ENCODE measurements at places on chromosomes 4 and X.

- no peak for DNase-seq
These were observed 177.2 kb downstream of the GABRG1 start for GRCh38 chr4:45946699-45947098.

DNA sequence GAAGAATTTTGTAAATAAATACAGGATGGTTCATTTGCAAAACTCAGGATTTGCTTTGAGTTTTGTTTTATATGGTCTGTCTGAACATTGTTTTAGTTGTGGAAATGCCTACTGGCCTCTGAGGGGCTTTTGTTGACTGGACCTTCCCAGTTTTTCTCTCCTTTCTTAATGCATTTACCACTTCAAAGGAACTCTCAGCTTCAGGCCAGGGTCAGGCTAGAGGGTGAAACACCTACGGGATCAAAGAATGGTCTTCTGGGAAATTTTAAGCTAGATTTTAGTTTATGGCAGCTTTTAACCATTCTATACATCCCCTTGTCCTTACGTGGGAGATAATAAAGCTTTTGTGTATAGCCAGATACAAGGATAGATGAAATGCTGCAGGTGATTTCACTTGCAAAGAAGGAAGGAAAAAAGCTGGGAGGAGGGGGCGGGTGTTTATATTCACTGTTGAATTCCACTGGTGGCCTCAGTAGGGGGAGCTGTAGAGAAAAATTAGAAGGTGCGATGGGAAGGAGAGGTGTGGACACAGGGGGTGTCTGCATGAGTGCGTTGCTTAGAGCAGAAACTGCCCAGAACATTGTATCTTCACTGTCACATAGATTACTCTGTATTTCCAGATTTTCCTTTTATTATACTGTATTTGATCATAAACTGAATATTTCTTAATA lies 151.8 kb downstream of the TSPAN5 start:
- no peak for DNase-seq

DNA sequence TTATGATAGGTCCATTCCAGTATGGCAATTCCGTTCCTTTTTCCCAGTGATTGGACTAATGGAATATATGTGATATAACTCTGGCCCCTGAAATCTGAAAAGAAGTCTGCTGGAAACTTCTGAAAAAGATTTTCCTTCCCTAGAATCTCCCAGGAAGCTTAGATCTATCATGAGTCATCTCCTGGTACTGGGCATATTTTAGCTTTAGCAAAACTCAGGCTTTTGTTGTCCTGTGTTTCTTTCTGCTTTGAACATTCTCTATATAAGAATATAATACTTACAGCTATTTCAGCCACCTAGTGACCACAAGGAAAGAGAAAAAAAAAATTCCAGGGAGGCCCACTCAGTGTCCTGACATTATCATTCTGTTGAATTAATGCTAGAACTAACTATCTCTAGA lies 597.2 kb upstream of the GRIA3 start:
- DNase-seq, result no peak

DNA sequence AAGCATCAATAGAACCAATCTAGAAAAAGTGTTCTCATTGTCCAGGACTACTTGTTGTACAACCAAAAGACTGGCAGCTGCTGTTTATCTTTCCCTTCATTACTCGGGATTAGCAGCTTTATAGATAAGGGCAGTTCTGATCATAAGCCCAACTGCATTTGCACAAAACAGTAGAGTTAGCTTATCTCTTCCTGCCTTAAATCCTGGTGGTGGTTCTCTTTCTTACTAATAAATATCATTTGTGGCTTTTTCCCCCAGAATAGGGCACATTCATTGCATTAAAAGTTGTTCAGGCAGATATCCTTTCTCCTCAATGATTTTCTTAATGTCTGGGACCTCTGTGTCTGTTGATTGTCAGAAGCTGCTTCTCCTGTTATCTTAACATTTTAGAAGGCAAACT lies 20.2 kb upstream of the RRAGB start:
- no peak for DNase-seq

DNA sequence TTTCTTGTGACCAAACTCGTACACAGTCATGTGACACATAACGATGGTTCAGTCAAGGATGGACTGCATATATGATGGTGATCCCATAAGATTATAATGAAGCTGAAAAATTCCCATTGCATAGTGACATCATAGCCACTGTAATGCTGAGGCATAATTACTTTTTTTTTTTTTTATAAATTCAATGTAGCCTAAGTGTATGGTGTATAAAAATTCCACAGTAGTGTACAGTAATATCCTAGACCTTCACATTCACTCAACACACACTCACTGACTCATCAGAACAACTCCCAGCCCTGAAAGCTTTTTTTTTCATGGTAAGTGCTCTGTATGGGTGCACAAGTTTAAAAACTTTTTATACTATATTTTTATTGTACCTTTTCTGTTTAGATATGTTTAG lies 105.0 kb downstream of the AREG start:
- no peak for DNase-seq

GRCh38 chr4:118335324-118335723 lies 17.5 kb downstream of the PRSS12 start:
- no peak for DNase-seq

- no peak for DNase-seq
These were observed 333.8 kb downstream of the DMD start for GRCh38 chrX:32877592-32877991.

DNA sequence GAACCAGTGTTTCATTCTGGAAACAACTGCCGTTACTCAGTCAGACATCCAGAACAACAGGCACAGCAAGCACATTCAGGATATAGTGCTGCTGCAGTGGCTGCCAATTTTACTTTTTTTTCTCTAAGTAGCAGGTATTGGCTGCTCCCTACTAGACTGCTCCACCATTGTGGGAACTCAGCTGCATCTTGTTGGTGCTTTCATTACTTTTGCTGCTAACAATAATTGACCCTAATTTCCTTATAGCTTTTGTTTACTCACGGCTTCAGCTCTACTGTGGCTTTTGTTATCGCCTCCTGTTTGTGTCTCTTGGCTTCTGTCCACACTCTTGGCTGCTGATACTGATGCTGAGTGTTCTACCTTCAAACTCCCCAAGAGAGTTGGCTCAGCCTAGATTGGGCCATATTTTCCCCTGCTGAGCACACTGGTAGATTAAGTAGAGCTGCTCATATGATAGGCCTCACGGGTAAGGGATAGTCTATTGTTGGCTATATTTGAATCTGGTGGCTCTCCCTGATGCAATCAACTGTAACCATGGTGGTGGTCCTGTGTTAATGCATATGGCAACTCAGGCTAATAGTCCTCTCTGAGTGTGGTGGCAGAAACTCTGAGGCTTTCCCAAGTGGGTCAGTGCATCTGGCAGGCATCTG lies 44.5 kb upstream of the IL2 start:
- no peak for DNase-seq

DNA sequence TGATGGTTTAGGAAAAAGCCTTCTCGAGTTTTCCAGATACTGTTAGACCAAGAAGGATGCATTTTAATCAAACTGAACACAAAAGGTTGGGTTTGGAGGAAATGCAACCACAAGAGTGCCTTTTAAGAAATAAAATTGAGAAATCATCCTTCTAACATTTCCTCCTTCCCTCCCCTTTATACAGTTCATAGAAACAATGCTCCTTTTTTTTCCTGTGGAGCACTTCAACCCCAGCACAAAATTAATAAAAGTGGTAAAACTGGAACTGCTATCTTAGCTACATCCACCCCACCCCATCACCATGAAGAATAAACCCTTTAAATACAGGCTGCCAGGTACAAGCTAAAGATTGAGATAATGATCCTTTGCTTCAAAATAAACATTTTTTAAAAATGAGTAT lies 211.1 kb downstream of the RELL1 start:
- no peak for DNase-seq

- no peak for DNase-seq
These were observed 10.2 kb downstream of the CC2D2A start for GRCh38 chr4:15479913-15480185.

- no peak for DNase-seq
These were observed 646.9 kb downstream of the STPG2 start for GRCh38 chr4:97496298-97496873.

DNA sequence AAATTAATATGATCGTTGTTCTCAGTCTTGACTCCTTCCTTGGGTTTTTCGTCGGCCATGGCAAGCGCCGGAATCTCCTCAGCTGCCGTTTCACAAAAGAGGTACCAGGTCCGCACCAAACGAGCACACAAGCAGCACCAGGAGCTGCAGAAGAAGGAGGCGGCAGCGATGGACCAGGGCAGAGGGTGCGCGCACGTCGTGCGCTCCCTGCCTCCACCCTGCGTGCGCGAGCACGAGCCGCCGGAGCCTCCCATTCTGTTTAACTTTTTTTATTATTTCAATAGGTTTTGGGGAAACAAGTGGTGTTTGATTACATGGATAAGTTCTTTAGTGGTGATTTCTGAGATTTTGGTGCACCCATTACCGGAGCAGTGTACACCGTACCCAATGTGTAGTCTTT lies 158.2 kb downstream of the PLS3 start:
- DNase-seq, result no peak

- no peak for DNase-seq
These were observed 6.2 kb upstream of the AFAP1 start for GRCh38 chr4:7945709-7946380.

GRCh38 chr4:100483796-100484195 lies 34.0 kb downstream of the EMCN start:
- no peak for DNase-seq

- no peak for DNase-seq
These were observed 87.4 kb upstream of the CT45A1 start for GRCh38 chrX:135625995-135626394.

- no peak for DNase-seq
These were observed 37.6 kb downstream of the EFHC2 start for GRCh38 chrX:44305921-44306320.

- no peak for DNase-seq
These were observed 452.7 kb downstream of the NLGN4X start for GRCh38 chrX:5775846-5776430.

DNA sequence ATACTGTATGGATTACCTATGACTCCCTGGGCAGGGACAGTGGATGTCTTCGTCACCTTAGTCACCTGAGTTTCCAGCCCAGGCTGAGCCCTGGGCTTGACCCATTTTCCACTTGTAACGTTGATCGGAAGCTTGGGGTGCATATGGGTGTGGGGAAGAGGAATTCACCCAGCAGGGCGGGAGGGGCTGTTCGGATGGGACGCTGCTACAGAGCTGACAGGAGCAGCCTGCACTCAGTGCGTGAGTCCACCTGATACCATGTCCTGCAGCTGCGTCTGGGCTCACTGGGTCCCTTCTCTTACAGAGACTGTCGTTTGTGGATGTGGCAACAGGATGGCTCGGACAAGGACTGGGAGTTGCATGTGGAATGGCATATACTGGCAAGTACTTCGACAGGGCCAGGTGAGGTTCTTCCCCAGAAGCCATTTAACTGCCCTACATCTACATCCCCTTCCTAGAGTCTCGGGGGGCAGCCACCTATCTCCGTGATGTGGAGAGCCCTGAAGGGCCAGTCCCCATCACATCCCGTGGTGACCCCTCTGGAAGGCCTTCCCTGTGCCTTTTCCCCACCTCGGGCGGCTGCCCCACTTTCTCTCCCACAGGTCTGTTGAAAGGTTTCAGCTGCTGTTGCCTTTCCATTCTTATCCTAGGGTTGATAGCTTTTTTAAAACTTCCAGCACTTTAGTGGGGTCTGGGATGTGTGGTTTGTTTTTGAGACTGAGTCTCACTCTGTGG lies 13.6 kb downstream of the TKTL1 start:
- no peak for DNase-seq

DNA sequence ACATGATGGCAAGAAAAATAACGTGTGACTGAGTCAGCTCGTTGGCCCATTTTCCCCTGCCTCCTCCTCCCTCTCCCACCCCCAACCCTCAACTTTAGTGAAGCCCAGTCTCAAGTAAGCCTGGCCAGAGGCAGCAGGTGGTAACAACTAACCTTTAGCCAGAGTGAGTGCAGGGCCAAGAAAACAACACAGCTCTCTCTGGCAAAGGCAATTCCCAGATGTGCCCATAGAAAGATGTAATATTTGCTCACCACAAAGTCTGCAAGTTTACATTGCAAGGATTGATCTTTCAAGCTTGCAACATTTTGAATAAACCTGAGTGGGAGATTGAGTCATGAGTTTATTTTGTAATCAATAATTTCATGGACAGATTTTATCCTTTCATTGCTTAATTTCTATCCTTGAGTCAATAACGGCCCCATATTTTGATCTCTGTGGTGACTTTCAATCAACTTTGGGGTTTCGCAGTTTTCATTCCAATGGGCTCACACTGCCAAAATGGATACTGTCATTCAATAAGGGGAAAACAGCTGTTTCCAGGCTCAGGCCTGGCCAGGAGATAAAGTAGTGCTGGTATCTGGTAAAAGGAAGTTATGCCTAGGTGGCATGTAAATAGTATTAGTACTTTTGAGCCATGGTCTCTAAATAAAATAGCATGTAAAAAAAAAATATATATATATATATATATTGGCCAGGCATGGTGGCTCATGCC lies 130.7 kb upstream of the TMEM164 start:
- no peak for DNase-seq

- no peak for DNase-seq
These were observed 211.4 kb downstream of the LDB2 start for GRCh38 chr4:16687011-16687410.

DNA sequence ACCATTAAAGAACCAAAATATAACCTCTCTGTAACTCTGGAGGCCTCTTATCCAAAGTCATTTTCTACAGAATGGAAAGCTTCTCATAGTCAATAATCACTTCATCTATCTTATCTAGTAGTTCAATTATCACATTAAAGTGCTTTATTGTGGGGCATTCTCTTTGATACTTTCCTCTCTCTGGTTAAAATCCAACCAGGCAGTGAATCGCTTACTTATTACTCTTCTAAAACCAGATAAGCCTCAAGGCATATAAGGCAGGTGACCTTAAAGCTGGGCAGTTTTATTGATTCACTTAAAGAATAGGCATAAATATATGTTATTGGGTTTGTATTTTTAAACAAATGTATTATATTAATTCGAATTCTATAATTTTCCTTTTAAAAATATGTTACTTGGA lies 2162.1 kb upstream of the TENM3 start:
- DNase-seq, result no peak

DNA sequence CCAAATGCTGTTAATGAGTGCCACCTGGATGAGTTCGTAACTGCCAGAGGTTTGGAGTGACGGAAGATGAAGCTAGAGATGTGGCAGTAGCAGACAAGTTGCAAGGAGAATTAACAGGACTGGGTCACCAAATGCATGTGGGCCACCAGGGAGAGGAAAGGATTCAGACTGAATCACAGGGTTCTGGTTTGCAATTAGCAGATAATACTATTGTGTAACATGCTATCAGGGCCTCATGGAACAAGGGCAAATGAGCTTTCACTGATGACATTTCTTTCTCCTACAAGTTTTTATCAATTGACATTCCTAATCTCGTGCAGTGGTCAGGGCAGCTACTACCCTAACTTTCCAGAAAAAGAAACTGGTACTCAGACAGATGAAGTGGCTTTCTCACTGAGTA lies 21.4 kb downstream of the GAB3 start:
- DNase-seq, result no peak

- no peak for DNase-seq
These were observed 58.0 kb upstream of the TMEM33 start for GRCh38 chr4:41877020-41877796.

DNA sequence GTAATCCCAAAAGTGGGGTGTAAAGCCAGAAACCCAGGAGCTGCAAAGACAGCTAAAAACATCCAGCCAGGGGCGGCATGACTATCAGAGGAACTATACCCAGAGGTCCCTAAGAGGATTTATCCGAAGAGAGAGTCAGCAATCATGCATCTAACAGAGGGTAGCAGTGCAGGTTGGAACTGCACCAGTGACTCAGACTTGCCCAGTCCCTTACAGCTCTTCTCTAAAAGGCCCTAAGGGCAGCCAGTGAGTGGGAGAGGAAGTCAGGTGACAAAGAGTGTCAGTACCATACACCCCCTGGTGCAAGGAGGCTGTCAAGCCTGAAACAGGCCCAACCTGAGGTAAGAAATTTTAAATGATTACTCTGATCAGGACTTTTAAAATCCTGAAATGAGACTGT lies 88.1 kb downstream of the CAMK2D start:
- no peak for DNase-seq

All from effector memory CD4-positive, alpha-beta T cell (primary cell).